ENCODE measurements at places on chromosomes 11 and 22.

GRCh38 chr11:12675951-12676711 lies 1.9 kb downstream of the TEAD1 start:
- DNase-seq: no peak

GRCh38 chr11:111631666-111632039 lies 29.4 kb downstream of the SIK2 start:
- DNase-seq: no peak

DNA sequence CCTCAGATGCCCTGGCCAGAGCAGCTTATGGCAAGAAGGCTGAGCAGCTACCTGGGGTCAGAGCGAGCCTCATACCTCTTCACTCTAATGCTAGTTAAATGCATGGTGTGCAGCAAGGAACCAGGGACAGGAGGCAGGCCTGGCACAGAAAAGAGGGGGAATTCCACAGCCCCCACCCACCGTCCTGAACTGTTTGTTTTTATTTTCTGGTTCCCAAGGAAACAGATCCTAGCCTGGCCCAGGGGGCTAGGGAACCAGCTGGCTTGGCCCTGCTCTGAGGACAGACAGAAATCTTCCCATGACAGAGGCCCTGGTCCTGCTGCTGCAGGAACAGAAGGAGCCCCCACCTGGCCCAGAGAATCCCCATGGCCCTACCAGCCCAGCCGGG lies 40.4 kb downstream of the SLCO2B1 start:
- no peak for DNase-seq

GRCh38 chr11:810040-810567 lies 337 bp downstream of the RPLP2 start:
- DNase-seq: no peak

DNA sequence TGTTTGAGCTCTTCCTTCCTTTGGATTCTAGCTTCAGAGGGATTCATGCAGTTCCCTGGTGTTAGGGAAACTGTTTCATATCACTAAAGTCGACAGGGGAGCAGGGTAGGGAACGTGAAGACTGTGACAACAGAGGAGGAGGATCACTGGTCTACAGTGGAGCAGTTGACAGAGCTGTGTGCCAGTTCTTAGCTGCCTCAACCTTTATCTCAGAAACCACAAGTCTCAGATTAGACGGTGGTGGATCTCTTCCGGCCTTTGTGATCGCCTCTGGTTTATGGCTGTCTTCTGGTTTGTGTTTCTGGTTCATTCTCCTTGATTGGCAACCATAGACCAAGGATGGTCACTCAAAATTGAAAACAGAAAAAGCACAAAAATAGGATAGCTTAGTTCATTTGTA lies 538.9 kb upstream of the API5 start:
- no peak for DNase-seq

DNA sequence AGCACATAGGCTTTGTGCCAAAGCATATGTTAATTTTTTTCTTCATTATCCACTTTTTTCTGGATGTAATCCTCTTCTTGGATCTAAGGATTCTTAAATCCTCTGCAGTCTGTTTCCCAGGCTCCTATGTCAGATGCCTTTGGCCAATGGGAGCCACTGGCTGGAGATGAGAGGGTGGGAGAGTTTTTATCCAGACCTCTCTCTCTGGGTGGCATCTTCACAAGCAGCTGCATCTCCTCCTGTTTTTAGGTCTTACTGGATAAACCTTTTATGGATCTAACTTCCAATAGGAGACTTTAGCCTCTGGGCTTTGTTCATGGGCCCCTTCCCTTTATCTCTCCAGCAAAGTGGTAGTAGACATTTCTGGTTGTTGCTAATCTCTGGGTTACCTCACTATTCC lies 22.4 kb upstream of the MPPED2 start:
- DNase-seq: no peak

DNA sequence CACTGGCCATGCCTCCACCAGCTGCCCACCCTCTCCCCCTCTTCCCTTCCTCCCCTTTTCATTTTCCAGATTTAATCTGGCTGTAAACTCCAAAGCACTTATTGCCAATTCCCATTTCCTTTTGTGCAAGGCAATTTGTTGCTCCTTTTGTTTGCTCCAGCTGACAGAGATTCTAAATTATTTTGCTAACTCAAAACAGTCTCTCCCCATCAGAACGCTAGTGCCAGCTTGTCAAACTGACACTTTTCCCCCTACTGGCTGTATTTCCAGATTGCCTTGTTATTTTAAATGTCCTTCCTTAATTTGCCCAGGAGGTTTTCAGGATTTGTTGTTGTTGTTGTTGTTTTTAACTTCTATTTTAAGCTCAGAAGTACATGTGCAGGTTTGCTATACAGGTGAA lies 57.0 kb upstream of the PAK1 start:
- no peak for DNase-seq

- DNase-seq: peak; percentile 83
These were observed 93.8 kb downstream of the MIAT start for GRCh38 chr22:26751217-26751616.

DNA sequence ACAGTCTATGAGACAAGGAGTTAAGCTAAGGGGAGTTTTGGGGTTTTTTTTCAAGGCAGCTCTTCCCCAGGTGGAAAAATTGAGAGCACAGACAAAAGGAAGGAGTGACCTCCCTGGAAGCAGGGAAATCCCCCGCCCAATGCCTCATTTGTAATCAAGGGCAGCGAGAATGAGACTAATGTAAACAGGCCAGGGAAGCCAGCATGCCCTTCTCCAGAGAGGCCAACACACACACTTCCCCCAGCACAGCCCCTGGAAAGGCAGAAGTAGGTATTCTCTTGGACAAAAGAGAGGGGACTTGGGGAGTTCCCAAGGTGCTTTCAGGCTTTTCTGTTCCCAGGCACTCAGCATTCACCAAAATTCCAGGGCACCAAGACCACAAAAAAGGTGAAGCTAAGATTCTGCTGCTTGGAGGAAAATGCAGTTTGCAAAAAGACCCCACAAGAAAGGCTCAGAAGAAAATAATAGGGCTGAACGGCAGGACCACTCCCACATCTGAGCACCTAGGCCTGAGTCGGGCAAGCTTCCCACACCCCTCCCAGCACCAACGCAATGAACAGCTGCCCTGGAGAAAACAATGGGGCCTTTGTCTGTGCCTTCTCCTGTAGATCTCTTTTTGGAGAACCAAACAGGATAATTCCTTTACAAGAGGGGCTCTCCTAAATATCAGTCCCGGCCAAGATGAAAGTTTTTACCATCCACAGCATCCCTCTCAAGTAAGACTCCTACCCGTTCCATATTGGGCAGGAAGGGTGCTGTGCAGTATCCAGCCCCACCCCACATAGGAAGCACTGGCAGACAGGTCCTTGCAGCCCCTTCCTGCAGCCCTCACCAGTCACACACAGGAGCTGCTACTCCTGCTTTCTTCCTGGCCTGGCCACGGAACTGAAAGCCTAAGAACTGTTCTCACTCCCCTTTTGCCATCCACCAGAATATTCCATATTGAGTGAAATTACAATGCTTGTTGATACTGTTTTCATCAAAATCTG lies 70.7 kb upstream of the AKIP1 start:
- peak; percentile 43 for DNase-seq

DNA sequence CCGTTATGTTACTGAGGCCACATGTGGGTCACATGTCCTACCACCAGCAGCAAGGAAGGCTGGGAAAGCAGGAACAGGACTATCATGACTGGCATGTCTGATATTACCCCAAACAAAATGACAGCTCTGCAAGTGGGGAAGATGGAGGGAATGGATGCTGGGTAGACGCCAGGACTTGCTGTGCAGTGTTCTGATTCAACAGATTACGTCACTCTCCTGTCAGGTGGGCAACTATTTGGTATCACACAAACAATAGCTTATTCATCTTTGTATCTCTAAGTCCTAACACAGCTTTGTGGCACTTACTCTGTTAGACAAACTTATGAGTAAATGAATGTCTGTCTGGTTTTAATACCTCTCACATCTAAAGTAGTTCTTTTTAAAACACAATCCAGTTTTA lies 105.2 kb downstream of the SPON1 start:
- DNase-seq: no peak

DNA sequence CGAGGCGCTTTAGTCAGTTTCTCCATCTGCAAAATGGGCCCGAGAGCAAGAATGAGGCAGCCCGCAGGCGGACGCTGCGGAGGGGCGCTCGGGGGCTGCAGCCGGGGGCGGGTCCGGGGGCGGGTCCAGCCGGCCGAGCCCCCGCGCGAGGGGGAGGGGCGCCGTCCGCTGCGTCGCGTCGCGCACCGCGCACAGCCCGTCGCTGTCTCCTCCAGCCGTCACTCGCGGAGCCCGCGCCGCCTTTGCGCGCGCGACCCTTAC lies 282 bp downstream of the PC start:
- peak; percentile 84 for DNase-seq

DNA sequence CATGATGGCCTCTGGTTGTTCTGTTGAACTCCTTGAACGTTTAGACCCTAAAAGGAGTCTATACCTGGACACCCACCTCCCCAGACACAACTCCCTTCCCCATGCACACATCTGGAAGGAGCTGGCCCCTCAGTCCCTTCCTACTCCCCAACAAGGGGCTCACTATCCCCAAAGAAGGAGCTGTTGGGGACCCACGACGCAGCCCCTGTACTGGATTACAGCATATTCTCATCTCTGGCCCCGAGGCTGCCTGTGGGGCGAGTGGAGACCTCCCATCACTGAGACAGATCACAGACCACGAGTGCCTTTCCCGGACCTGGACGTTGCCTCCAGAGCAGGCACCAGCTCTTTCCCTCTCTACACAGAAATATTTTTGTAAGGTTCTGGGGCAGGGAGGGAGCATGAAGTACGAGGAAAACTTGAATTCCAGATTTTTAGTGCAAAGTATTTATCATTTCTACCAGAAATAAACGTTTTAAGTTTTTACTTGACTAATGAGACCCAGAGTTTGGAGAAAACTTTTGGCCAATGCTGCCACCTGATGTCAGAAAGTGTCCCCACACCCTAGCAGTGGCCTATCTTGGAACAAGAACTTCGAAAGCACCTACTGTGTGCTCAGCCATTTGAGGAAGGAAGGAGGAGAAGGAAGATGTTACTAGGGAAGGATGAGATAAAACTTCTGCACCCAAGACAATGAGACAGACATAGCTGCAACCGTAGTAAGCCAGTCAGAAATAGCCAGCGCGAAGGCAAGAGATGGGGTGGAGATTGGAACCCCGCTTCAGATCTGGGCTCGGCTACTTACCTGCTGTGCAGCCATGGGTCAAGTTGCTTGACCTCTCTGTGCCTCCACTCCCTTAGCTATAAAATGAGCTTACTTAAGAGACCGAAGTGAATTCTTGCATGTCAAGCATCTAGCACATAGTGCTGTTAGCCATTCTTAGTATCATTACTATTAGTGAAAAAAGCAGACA lies 10.2 kb upstream of the POU2F3 start:
- peak; percentile 66 for DNase-seq

- no peak for DNase-seq
These were observed 74.4 kb downstream of the MS4A13 start for GRCh38 chr11:60589611-60590010.

DNA sequence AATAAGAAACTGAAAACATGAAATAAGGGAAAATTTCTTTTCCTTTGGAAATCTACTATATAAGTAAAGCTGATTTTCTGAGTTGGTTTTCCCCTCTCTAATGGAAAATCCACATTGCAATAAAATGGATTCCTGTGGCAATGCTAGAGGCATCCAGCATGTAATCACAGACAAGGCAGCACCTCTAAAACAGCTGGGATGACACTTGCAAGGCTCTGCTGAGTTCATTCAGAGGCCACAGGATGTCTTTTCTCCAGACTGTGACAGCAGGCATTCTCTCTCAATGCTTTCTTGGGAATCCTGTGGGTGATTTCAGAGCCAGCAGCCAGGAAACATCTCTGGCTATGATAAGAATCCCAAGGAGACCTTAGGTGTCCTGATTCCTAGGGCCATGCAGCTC lies 201.3 kb upstream of the BLID start:
- DNase-seq: no peak

DNA sequence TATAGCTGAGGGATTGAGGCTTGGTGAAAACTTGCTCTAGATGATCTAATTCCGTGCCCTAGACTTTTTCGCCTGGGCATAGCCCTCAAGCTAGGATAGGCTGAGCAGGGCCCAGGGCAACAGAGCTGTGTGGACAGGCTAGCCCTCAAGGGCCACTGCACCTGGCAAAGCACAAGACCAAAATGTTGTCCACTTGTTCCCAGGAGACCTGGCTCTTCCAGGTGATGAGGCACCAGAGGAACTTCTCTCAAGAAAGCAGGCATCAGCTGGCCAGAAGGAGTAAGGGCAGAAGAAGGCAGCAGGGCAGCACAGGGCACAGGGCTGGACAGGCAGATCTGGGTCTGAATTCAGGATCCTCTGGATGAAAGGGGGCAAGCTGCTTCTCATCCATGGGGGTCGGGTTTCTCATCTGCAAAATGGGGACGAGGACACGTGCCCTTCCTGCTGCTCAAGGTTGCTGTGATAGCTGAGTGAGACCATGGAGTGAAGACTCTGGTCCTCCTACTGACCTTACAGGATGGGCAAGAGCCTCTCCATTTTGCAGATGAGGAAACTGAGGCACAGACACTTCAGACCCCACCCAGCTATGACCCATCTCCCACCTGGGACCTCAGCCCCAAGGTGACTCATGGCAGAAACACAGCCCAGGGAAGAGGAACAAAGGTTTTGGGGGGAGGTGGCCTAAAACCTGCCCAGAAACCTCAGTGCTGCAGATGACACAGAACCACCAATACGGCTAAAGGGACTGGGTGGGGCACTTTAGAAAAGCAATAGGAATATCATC lies 42.2 kb upstream of the PRDM11 start:
- no peak for DNase-seq

GRCh38 chr11:19756675-19757475 lies 44.2 kb downstream of the NAV2 start:
- DNase-seq: no peak

GRCh38 chr11:83574519-83574918 lies 288.4 kb upstream of the CCDC90B start:
- DNase-seq: no peak

GRCh38 chr22:20431511-20432192 lies 6.0 kb downstream of the SCARF2 start:
- DNase-seq: peak; percentile 69

DNA sequence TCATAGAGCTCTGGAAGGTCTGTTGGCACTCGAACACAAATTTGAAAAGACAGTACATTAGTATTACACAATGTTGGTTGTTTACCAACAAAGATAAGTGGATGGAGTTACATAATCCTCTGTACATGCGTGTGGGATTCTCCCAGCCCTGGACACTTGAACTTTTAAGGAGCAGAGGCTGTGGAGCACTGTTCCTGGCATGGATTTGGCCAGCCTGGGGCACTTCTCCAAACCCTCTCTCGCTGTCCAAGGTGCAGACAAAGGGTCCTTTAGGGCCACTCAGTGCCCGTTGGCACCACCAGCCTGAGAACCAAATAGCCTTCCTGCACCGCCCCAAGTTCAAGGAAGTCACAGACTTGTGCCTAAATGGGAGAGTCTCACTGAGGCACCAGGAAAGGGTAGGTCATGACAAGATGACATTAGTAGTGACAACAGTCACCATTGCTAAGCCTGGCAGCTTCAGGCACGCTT lies 1.6 kb upstream of the ANO1 start:
- no peak for DNase-seq

GRCh38 chr11:18394928-18395734 lies 768 bp downstream of the LDHA start:
- no peak for DNase-seq

- no peak for DNase-seq
These were observed 247.3 kb downstream of the NXPE2 start for GRCh38 chr11:114925591-114925990.

Data from iPS-NIHi11 (cell line).